ENCODE measurements at places on chromosomes 5 and 9.
A peak's percentile ranks its signal among the peaks of the same experiment; 100 is the strongest.

DNA sequence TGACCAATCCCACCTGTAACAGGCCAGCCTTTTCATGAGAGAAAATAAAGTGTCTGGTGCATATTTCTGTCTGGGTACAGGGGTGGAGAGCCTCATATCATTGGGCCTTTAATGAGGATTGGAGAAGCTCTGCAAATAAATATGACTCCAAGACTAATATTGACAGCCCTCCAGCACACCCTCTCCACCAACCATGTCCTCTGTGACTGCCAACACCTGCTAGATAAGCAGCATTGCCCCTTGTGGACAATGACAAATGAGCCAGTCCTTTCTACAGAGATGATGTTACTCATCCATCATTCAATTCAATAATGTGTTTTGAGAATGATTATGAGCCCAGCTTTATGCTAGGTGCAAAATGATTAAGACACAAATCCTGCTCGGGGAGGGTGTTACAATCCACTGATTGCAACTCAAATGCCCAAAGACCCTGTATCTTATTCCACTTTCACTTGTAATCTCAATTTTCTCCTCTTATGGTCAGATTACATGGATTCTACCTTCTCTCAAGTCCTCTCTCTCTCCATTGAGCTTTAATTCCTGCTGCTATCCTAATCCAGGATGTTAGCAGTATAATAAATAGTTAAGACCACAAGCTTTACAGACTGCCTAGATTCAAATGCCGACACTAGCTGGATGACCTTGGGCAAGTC lies 2.1 kb upstream of the GFRA3 start:
- DNase-seq: no peak

- DNase-seq: no peak
These were observed 192.4 kb downstream of the ADAMTSL1 start for GRCh38 chr9:18666348-18666747.

- no peak for DNase-seq
These were observed 31.2 kb upstream of the NDUFB6 start for GRCh38 chr9:32603914-32604852.

- DNase-seq: no peak
These were observed 114.1 kb upstream of the ELL2 start for GRCh38 chr5:96075579-96076289.

GRCh38 chr5:172802567-172803176 lies 31.4 kb upstream of the ERGIC1 start:
- DNase-seq: no peak

DNA sequence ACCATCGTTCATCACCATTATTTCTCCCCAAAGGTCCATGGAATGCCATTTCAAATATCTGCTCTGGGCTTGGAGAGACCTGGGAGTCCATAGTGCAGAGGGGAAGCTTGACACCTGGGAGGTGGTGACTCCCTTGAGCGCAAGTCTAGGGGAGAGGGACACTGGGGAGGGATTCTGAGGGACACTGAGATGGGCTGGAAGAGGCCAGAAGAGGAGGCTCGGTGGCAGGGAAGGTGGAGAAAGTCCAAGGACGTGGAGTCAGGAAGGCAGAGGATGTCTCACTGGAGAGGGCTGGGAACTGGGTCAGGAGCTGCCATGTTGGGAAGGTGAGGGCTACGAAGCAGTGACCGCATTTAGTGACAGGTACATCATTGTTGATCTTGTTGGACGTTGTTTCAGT lies 160.3 kb upstream of the MVB12B start:
- DNase-seq: no peak

DNA sequence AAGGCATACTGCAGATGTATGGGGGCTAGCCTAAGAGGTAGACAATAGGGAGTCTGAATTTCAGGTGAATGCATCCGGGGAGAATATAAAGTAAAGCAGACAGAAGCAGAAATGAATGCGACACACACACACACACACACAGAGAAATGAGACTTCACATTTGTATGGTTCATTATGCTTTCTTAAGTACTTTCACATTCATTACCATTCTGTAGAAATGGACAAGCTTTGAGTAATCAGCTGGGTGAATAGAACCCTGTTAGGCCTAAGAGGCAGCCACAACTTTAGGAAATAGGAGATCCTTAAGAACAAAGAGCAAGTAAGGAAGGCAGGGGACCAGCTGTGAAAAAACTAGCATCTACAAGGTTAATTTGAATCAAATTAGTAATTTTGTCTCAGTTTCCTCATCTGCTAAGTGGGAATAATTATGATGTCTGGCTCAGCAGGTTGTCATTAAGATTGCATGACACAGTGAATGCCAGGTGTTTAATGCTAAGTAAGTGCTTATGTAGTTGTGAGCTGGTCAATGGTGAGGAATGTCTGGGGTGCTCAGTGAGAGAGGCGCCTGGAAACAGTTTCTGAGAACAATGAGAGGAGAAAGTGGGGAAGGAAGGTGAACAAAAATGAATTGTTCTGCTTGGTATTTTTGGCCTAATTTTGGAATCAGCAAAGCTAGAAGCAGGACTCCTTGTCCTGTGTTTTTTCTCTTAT lies 265.8 kb upstream of the CLINT1 start:
- no peak for DNase-seq

GRCh38 chr9:120924698-120925534 lies 1.7 kb downstream of the TRAF1 start:
- DNase-seq: no peak

DNA sequence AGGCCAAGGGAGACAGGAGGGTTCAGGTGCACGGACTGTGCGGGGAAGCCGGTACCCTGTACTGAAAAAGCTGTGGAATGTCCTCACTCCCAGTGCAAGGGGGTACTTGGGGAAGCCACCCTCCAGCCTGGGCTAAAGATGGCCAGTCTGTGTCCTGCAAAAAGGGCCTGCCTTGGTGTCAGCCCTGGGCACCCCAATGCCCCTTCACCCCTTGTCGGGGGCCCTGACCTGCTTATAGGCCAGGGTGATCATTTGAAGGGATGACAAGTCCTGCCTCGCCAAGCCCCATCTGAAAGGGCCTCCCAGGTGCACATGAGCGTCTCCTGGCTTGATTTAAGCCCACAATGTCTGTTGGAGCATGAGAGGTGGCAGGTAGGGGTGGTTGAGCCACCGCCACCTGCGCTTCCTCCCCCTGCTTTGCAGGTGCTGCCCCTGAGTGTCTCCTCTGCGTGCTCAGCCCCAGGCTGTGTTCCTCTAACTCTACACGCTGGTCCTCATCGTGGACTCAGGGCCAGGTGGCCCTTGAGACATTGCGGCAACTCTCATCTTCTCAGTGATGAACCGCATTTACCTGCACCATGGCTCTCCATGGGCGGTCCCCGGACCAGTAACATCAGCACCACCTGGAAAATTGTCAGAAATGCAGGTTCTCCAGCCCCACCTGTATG lies 97.0 kb downstream of the ANKRD33B start:
- DNase-seq: no peak

- no peak for DNase-seq
These were observed 148.0 kb upstream of the GRIA1 start for GRCh38 chr5:153342487-153342886.

DNA sequence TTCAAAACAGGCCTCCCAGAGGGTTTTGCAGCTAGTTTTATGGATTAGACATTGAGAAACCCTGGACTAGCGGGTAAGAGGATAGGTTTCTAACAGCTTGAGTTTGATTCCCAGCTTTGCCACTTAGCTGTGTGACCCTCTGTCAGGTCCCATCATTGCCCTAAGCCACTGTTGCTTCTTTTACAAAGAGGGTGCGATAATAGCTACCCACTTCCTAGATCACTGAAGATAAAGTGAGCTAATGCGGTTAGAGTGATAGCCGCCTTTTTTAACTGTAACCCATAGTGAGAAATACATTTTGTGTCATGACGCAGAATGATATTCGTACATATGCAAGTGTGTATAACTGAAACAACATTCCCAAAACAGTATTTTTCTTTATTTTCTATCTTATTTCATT lies 40.3 kb downstream of the CSF1R start:
- no peak for DNase-seq

- no peak for DNase-seq
These were observed 448.0 kb downstream of the CCDC171 start for GRCh38 chr9:16000811-16001210.

DNA sequence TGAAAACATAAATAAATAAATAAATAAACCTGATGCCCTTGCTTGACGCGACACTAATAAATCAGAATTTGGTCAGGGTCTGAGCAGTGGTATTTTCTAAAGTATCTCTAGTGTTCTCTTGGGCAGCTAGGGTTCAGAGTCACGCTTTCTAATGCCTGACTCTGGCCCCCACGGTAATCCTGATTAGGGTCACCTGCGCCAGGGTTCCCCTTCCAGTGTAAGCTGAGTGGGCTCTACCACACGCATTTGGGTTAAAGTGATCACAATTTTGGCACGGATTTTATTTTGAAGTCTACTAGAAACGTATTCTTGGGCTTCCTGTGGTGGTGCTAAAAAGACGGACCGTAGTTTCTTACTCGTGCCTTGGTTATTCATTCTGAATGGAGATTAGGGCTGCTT lies 651 bp downstream of the TTC1 start:
- no peak for DNase-seq

- DNase-seq: no peak
These were observed 137.1 kb upstream of the IRX2 start for GRCh38 chr5:2888520-2889060.

DNA sequence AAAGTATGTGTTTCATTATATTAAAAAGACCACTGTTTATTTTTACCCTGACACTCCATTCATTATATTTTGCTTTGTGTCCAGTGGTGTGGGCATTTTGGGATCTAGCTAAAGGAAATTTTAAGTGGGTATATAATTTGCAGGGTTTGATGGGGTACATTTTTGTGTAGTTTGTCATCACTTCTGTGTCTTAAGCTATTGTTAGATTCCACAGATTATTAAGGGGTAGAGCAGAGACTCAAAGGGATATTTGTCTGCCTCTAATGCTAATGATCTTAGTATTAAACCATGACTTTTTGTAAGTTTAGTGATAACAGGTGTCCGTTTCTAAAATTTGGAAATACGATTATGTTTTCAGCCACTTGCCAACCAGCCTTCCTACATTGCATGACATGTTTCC lies 731.6 kb downstream of the BRINP1 start:
- DNase-seq: no peak

GRCh38 chr5:138725153-138725817 lies 27.9 kb upstream of the CTNNA1 start:
- DNase-seq: no peak

DNA sequence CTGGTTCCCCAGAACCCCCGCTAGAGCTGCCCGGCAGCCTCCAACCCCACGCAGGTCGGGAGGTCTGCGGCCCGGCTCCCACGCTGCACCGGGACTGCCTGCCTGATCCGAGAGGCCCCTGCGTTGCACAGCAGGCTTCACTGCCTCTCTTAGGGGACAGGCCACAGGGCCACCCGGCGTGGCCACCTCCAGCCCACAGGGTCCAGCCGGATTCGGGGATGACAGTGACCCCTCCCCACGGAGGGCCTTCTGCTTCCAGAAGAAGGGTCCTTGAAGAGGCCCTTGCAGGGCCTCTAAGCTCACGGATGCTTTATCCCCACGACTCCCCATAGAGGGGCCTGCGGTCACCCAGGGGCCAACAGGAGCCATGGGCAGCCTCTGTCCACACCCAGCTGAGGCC lies 66.1 kb upstream of the PPP1R26 start:
- DNase-seq: no peak

GRCh38 chr5:125381290-125381689 lies 634.9 kb upstream of the ZNF608 start:
- no peak for DNase-seq

DNA sequence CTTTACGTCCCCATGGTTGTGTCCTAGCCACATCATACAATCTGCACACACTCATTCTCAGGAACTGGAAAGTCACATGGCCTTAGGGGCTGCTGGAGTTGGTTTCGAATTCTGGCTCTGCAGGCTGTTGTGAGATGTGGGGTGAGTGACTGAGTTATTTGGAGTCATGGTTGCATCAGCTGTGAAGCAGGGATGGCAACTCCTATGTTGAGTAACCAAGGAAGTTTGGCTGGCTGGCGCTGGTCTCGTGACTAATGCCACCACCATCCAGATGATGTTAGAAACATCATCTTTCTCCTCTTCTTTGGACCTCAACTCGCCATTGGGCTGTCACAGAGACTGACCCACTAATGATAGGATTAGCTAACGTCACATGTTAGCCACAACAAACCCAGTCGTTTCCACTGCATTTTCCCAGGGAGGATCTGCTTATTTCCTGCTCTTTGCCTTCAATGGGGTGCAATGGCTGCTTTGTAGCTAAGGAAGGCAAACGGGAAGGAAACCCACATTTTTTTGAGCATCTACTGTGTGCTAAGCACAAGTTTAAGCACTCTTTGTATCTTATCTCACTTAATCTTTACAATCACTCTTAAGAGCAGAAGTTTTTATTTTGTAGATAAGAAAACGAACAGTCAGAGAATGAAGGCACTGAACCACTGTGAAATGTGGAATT lies 78.1 kb upstream of the UBTD2 start:
- peak; percentile 99 for DNase-seq

- no peak for DNase-seq
These were observed 2.9 kb upstream of the FLT4 start for GRCh38 chr5:180652346-180652745.

DNA sequence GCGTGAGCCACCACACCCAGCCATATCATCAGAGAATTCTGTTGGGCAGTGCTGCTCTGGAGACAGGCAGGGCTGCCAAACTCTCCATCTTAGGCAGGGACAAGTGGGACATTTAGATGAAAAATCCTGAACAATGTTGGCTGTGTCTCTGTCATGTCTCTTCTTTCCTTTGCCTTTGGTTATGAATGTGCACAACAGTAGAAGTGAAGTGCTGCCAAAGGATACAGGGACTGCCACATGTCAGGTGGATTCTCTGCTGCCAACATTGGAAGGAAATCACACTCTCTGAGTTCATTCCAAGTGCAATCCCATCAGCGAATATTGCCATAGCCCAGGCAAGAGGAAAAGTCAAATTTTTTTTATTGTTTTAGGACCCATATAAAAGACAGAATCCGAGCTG lies 348.8 kb downstream of the TRPM3 start:
- no peak for DNase-seq

- DNase-seq: no peak
These were observed 270.3 kb upstream of the MAP3K1 start for GRCh38 chr5:56545016-56545415.

DNA sequence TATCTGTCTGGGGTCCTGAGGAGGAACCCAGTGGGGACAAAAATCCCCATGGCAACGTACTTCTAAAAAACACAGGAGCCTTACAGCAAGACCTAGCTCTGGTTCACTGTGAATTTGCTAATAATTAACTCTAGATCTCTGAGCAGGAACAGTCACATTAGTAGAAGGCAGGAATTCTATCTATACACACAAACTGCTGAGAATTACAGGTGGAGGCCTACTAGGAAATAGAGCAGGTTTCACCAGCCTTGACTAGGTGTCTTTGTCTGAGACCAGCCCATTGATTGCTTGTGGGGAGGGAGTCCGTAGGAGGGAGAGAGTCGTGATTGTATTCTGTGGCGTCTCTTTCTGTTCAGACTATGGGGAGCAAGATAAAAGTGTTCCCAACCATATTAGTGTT lies 44.8 kb downstream of the PRLR start:
- no peak for DNase-seq

DNA sequence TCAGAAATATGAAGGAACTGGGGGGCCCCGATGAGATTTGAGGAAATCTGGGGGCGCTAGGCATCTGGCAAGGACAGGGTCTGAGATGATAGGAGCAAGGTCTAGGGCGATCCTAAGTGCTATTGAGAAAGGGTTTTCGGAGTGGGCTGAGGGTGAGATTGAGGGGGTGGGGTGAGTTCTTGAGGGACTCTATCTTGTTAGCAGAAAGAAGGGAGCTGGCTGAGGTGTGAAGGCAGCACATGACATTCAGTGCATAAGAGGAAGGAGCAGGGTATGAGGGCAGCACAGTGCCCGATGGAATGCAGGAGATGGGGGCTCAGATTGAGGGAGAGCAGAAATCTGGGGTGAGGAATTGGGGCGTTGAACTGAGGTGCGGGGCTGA lies 640 bp downstream of the TRIM32 start:
- no peak for DNase-seq
